ENCODE measurements at places on chromosomes 7 and 10.

DNA sequence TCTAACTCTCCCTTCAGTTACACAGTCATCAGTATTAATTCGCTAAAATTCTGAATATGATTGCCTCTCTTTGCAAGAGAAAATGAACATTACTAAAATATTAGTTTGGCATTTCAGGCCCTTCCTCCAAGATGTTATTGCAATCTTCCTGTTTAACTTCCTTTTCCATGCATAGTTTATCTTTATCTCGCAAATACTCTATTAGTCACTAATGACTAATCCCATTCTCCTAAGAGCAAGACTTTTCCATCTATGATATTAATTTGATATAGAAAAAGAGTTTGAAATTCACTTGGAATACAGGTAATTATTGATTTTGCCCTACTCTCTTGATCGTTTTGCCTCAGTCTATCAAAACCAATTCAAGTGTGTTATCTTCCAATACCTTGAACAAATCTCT, 41.8 kb upstream of the SEMA3A start:
- no peak for DNase-seq

DNA sequence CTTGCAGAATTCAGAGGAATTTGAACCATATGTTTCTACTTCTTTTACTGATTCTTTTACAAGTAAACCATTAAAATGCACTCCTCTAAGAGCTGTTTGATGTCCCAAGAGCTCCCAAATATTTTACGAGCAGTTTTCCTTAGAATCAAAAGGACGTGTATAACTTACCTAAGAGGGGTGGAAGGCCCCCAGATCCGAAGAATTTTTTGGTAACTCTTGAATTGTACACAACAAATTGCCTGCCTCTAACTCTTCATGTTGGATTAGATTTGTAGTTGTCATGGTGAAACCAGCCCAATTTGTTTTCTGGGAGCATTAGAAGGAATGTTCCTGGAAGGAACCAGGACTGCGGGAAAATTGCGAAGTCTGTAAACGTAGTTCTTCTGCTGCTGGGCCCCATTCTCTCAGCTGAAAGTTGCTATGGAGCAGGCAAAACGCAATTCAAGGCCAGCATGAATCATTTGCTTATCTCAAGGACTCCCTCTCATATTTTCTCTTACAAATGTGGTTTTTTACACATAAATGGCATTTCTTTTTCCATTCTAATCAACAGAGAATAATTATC, 124.8 kb upstream of the TMEM72 start:
- DNase-seq: no peak

GRCh38 chr7:22633954-22634474, 93.0 kb upstream of the IL6 start:
- no peak for DNase-seq

DNA sequence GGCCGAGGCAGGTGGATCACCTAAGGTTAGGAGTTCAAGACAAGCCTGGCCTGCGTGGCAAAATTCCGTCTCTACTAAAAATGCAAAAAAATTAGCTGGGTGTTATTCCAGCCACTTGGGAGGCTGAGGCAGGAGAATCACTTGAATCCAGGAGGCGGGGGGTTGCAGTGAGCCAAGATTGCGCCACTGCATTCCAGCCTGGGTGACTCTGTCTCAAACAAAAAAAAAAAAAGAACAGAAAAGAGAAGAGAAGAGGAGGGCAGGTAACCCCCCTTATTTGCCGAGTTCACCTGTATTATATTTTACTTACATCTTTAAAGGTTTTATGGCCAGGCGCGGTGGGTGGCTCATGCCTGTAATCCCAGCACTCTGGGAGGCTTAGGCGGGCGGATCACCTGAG, 91.7 kb downstream of the RNF216 start:
- DNase-seq: no peak

DNA sequence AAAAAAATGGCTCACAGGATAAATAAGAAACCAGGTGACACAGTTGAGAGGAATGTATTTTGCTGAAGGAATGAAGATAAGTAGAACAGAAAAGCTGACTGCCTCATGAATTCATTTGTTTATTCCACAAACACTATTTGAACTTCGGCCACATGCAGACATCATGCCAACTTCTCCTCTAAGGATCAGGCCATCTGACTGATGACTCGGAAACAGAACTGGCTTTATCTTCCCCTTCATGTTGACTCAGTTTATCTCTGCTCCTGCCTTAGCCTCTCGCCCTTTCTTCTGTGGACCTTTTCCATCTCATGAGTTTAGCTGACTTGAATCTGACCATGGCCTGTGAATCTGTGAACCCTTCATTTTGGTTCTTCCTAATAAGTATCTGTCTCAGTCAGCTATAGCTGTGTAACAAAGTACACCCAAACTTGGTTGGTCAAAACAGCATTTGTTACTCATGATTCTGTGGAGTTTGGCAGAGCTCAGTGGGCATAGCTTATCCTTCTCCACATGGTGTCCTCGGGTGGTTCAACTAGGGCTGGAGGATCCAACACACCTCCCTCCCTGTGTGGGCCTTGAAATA, 44.0 kb upstream of the GRID1 start:
- no peak for DNase-seq

GRCh38 chr7:46281071-46281470, 360.0 kb upstream of the IGFBP3 start:
- DNase-seq: no peak

DNA sequence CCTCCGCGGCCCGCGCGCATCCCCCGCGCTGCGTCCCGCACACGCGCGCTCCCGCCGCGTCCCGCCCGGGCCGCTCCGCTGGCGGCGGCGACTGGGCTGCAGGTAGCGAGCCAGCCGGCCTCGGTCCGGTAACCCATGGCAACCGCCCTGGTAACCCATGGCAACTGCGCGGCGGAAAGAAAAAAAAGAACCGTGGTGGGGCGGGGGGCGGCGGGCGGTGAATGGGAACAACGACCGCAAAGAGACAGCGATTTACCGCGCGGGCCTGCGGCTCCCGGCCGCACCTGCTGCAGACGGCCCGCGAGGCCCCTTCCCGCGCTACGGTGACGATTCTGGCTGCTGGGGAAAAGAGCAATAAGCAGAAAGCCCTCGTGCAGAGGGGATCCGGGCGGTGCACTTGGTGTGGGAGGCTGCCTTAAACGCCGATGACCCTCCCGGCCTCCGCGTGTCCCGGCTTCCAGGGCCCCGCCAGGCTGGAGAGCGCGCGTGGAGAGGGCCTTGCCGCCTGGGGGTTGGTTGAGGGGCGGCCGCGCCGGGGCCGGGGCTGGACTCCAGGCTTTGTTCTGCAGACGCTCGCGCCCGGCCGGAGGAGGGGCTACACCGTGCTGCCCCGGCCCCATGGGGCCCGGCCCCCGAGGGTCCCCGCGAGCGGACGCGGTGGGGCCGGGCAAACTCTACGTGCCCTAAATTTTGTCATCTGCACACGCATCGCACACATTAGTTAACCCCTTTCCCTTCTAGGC, 84.7 kb downstream of the SNX10 start:
- peak; percentile 25 for DNase-seq

- no peak for DNase-seq
Observed at GRCh38 chr7:12759151-12759550, 71.7 kb downstream of the ARL4A start.
